SW 1271 (cell line): ENCODE measurements at places on chromosomes 7 and 10.

DNA sequence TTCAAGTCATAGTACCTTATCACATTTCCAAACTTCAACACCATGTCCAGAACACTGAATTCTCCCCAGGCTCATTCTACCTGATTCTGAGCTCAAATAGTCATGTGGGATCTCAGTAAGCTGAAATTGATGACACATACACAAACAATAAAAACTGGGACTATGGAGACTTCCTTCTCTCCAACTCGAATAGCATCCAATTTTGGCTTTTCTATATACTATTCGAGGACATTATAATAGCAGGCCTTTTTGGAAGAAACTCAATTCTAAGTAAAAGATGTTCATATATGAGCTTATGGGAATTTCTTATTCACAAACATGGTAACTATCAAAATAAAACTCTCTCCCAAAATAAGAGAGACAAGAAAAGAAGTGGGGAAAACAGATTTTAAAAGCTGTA lies 551 bp upstream of the TAS2R40 start:
- no peak for DNase-seq

DNA sequence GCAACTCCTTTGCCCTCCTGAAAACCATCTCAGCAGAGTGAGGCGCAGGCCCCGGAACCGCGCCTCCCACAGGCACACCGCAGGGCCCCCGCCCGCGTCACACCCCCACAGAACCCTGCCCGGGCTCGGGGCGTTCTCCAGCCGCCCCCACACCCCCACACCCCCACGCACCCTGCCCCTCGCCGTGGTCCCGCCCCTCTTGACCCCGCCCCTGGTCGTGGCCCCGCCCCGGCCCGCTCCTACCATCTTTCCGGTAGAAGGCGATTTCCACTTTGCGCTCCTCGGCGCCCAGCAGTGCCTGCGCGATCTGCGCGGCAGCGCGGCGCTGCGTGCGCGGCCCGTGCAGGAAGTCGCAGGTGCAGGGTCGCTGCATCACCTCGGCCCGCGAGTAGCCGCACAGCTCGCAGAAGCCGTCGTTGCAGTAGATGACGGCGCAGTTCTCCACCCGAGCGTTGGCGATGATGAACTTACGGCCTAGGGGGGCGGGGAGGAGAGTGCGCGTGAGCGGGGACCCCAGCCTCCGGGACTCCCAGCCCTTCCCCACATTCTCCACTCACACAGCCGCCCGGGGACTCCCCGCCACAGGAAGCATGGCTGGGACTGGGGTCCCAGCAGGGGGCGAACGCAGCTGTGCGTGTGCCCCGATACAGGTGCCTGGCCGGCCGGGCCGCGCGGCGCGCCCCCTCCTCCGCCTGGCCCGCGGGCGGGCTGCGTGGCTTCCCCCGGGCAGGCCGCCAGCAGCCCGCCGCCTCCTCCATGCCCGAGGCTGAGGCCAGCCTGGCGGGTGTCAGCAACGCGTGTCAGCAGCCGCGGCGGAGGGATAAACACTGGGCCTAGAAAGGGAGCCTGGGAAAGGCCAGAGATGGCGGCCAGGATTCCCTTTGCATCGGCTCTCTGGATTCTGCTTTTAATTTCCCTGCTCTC lies 3.4 kb downstream of the KCNH2 start:
- DNase-seq: peak; percentile 35

- no peak for DNase-seq
These were observed 50.0 kb downstream of the FIGNL1 start for GRCh38 chr7:50400114-50400513.

DNA sequence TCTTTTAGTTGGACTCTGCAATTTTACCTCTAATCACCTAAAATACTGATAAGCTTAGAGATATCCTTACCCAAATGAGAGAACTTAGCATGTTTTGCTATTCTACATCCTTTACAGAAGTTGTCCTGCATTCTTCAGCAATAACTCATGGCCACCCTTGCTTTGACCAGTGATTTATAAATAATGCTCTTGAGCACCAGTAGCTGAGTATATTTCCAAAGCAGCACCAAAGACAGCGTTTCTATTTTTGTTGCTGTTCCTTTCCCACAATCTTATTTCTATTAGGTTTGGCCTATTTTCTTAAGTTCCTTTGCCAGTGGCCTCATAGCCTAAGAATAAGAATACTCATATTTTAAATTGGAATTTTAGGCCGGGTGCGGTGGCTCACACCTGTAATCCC lies 15.0 kb downstream of the ARPC1A start:
- DNase-seq: no peak
